Type B pancreatic cell (in vitro differentiated cells): ENCODE measurements at places on chromosomes 4 and X. TPM values are rescaled to one million over a fixed set of nuclear protein-coding genes. Genes with fewer than 3 reads are reported as not detected.
A peak's percentile ranks its signal among the peaks of the same experiment; 100 is the strongest.

GRCh38 chrX:9062641-9063040 lies 28.7 kb upstream of the FAM9B start:
- no peak overlapping the region for H3K4me3 ChIP-seq
- H3K36me3 ChIP-seq = no peaks in the 10 kb centered on the region
- no peak for DNase-seq
- no peaks in the 10 kb centered on the region for H3K4me1 ChIP-seq
- no peak overlapping the region for H3K27ac ChIP-seq
- no peaks in the 10 kb centered on the region for H3K27me3 ChIP-seq

- peak overlapping the region; percentile 36 for H3K4me3 ChIP-seq
- no peaks in the 10 kb centered on the region for H3K36me3 ChIP-seq
- DNase-seq = no peak
- H3K27me3 ChIP-seq = peaks cover 39% of the 10 kb centered on the region
Observed at GRCh38 chrX:139971394-139971749, 6.1 kb upstream of the CXorf66 start.

DNA sequence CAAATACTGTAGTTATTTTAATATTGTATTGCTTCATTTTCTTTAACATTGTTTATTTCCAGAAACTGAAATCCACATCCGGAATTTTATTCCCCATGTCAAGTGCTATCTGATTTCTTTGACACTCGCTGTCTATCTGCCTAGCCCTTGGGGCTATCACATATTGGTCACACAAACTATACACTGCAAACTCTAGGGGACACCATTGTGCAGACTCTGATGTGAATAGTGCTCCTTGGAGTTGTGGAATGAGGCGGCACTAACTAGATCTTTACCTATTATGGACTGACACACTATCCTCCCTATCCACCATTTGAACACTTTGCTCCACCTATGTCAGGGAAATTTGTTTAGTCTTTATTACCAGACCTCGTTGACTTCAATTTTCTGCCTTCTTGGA lies 534.5 kb downstream of the GLUD2 start:
- no peaks in the 10 kb centered on the region for H3K36me3 ChIP-seq
- H3K27ac ChIP-seq = no peak overlapping the region
- no peaks in the 10 kb centered on the region for H3K27me3 ChIP-seq
- DNase-seq = no peak

DNA sequence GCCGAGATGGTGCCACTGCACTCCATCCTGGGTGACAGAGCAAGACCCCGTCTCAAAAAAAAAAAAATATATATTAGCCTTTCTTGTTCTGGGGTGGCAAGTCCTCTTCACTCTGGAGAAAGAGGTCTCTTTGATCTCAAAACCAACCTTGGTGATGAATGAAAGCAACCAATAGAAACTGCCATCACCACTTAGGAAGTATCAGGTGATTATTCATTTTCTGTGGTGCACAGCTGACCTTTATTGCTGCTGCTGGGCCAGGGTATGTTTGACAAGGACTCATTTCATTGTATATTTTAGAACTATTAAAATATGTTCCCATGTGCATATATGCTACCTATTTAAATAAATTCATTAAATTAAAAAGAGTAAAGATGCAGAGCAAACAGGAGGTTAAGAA lies 76.0 kb upstream of the KIT start:
- no peaks in the 10 kb centered on the region for H3K36me3 ChIP-seq
- DNase-seq = no peak
- H3K4me1 ChIP-seq = no peaks in the 10 kb centered on the region
- H3K27me3 ChIP-seq = no peaks in the 10 kb centered on the region
- H3K4me3 ChIP-seq = no peak overlapping the region

GRCh38 chr4:15811703-15812337 lies 33.7 kb downstream of the CD38 start:
- peak overlapping the region; percentile 40 for H3K4me3 ChIP-seq
- no peaks in the 10 kb centered on the region for H3K4me1 ChIP-seq
- no peaks in the 10 kb centered on the region for H3K36me3 ChIP-seq
- H3K27me3 ChIP-seq = peaks cover 3% of the 10 kb centered on the region
- H3K27ac ChIP-seq = peak overlapping the region; percentile 92
- no peak for DNase-seq

- H3K27me3 ChIP-seq = no peaks in the 10 kb centered on the region
- H3K4me1 ChIP-seq = no peaks in the 10 kb centered on the region
- DNase-seq = no peak
- no peak overlapping the region for H3K27ac ChIP-seq
- no peak overlapping the region for H3K4me3 ChIP-seq
Observed at GRCh38 chr4:28799696-28800095, 1920.5 kb upstream of the PCDH7 start.

- no peaks in the 10 kb centered on the region for H3K27me3 ChIP-seq
- H3K27ac ChIP-seq = no peak overlapping the region
- H3K4me3 ChIP-seq = no peak overlapping the region
- no peak for DNase-seq
- peaks cover 5% of the 10 kb centered on the region for H3K4me1 ChIP-seq
- H3K36me3 ChIP-seq = no peaks in the 10 kb centered on the region
Observed at GRCh38 chr4:106869551-106869950, 166.6 kb downstream of the DKK2 start.

DNA sequence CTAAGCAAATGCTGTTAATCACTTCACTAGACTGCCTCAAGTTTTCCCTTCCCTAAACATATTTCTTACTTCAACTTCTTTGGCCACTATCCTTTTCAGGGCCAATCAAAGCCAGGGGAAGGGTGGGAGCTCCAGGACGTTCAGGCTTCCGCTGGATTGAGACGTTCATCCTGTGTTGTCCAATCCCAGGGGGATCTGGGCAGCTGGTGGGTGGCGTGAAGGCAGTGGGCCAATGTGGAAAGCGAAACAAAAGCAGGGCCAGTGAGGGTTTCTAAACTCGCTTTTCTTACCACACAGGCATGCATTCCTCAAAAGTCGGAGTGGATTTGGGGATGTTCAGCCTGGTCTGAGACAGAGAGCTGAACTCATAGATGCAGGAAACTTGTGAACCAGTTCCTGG lies 7.6 kb downstream of the CXCL13 start:
- no peak overlapping the region for H3K27ac ChIP-seq
- no peak for DNase-seq
- peaks cover 4% of the 10 kb centered on the region for H3K4me1 ChIP-seq
- no peak overlapping the region for H3K4me3 ChIP-seq
- no peaks in the 10 kb centered on the region for H3K36me3 ChIP-seq
- peaks cover 3% of the 10 kb centered on the region for H3K27me3 ChIP-seq

- H3K36me3 ChIP-seq = no peaks in the 10 kb centered on the region
- H3K27me3 ChIP-seq = no peaks in the 10 kb centered on the region
- H3K4me3 ChIP-seq = no peak overlapping the region
- no peak for DNase-seq
Observed at GRCh38 chrX:69362856-69363255, 141.3 kb upstream of the NALF2 start.

GRCh38 chr4:102299354-102300107 lies 45.8 kb downstream of the SLC39A8 start:
- no peak for DNase-seq
- peaks cover 4% of the 10 kb centered on the region for H3K4me1 ChIP-seq
- no peak overlapping the region for H3K4me3 ChIP-seq
- H3K27ac ChIP-seq = no peak overlapping the region
- H3K27me3 ChIP-seq = no peaks in the 10 kb centered on the region

- peaks cover 15% of the 10 kb centered on the region for H3K27me3 ChIP-seq
- no peaks in the 10 kb centered on the region for H3K36me3 ChIP-seq
- H3K27ac ChIP-seq = no peak overlapping the region
Observed at GRCh38 chrX:36950495-36951253, 57.5 kb upstream of the FAM47C start.

DNA sequence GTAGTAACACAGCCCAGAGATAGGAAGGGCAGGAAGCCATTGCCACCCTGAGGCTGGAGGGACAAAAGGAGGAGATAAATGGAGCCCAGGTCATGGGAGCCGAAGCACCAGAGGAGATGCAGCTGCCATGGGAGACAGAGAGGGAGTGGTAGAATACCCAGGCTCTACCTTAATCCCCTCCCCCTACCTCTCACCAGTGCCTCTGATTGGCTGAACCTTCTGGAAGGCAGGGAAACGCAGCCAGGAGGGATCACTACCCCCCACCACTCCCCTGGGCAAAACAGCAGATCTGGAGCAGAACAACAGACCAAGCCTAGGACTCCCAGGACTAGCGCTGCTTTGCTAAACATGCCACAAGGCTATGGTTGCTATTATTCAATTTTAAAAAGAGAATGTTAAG lies 114.2 kb downstream of the ZNF827 start:
- H3K27me3 ChIP-seq = no peaks in the 10 kb centered on the region
- H3K4me3 ChIP-seq = no peak overlapping the region
- no peak overlapping the region for H3K27ac ChIP-seq

GRCh38 chr4:4843635-4844291 lies 15.7 kb upstream of the MSX1 start:
- H3K36me3 ChIP-seq = no peaks in the 10 kb centered on the region
- H3K27ac ChIP-seq = no peak overlapping the region
- peaks cover 30% of the 10 kb centered on the region for H3K4me1 ChIP-seq
- H3K27me3 ChIP-seq = peaks cover 53% of the 10 kb centered on the region
- no peak for DNase-seq

GRCh38 chrX:86724277-86724676 lies 576.0 kb downstream of the DACH2 start:
- no peaks in the 10 kb centered on the region for H3K4me1 ChIP-seq
- no peak for DNase-seq
- H3K36me3 ChIP-seq = no peaks in the 10 kb centered on the region
- H3K4me3 ChIP-seq = no peak overlapping the region

GRCh38 chr4:54793856-54794422 lies 136.2 kb downstream of the KIT start:
- DNase-seq = no peak
- no peaks in the 10 kb centered on the region for H3K4me1 ChIP-seq
- no peak overlapping the region for H3K4me3 ChIP-seq
- H3K27ac ChIP-seq = no peak overlapping the region

GRCh38 chr4:81589262-81589661 lies 117.6 kb upstream of the RASGEF1B start:
- peaks cover 3% of the 10 kb centered on the region for H3K27me3 ChIP-seq
- peaks cover 5% of the 10 kb centered on the region for H3K4me1 ChIP-seq
- H3K36me3 ChIP-seq = no peaks in the 10 kb centered on the region
- no peak for DNase-seq

- no peak overlapping the region for H3K27ac ChIP-seq
- H3K27me3 ChIP-seq = no peaks in the 10 kb centered on the region
- H3K4me3 ChIP-seq = no peak overlapping the region
- no peaks in the 10 kb centered on the region for H3K4me1 ChIP-seq
- DNase-seq = no peak
Observed at GRCh38 chr4:142960867-142961644, 115.0 kb upstream of the INPP4B start.

GRCh38 chrX:127570276-127570675 lies 481.9 kb downstream of the ACTRT1 start:
- no peak for DNase-seq
- H3K27ac ChIP-seq = no peak overlapping the region
- H3K4me3 ChIP-seq = no peak overlapping the region
- no peaks in the 10 kb centered on the region for H3K4me1 ChIP-seq
- no peaks in the 10 kb centered on the region for H3K36me3 ChIP-seq

DNA sequence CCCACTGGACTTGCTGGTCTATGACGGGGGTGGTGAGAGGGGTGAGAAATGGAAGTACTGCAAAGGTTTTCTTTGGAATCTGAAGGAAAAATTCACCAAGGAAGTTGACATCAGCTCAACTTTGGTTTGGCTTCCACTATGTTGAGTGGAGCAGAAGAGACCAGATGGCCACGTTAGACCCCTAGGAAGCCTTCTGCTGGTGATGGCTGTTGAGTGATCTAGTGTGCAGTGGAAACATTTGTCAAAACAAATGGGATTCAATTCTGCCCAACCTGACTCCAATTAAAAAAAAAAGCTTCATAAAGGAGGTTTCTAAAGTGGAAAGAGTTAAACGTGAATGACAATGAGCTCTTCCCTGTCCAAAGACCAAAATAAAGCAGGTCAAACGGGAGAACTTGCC lies 25.7 kb downstream of the SEL1L3 start:
- no peak for DNase-seq
- H3K4me3 ChIP-seq = no peak overlapping the region
- no peaks in the 10 kb centered on the region for H3K27me3 ChIP-seq
- H3K36me3 ChIP-seq = peaks cover 13% of the 10 kb centered on the region
- no peak overlapping the region for H3K27ac ChIP-seq

- H3K36me3 ChIP-seq = no peaks in the 10 kb centered on the region
- H3K4me3 ChIP-seq = no peak overlapping the region
- H3K4me1 ChIP-seq = no peaks in the 10 kb centered on the region
- H3K27ac ChIP-seq = no peak overlapping the region
Observed at GRCh38 chr4:143745874-143746273, 45.4 kb upstream of the FREM3 start.

DNA sequence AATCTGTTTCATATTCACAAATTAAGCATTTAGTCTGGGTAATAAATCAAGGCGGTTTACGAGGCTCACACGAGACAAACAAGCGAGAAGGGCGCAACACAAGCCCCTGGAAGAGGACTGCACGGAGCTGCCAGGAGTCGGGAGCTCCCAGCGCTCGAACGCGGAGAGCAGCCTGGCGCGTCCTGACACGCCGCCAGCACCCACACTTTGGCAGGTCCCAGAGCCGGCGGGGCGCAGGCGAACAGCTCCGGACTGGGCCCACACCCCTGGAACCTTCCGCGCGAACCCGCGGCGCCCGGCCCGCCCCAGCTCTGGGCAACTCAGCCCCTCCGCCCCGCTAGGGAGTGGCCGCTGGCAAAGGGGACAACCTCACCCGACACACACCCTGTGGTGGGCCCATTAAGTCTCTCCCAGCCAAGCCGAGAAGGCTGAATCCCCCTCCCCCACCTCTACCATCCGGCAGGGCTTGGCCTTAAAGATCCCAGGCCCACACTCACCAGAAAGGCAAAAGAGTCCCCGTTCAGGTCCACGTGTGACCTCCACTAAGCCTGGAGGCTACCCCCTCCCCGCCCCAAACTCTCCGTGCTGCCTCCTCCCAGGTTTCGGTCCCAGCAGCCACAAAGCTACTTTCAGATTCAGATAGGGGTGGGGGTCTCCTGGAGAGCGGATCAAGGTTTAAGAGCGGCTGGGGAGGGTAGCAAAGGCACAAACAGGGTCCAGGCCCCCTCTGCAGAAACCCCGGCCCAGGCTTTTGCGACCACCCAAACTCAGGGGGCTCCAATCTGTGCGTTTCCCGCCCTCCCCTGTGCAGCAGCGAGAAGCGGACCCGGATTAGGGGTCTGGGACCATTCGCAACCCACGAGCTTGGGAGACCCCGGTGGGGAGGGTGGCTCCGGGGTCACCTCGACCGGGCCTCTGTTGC lies 47.5 kb upstream of the BCOR start:
- H3K36me3 ChIP-seq = peaks cover 3% of the 10 kb centered on the region
- H3K27me3 ChIP-seq = peaks cover 9% of the 10 kb centered on the region
- peak overlapping the region; percentile 85 for H3K4me3 ChIP-seq

LINC00632 gene
- total RNA-seq = 107 and 393 TPM in 2 replicates

CENPE gene
- 14.1 and 46.5 TPM in 2 replicates for total RNA-seq

ARR3 gene
- not detected in 2 replicates for total RNA-seq

XAGE2 gene
- 8.0 TPM in 1 of 2 replicates, not detected in the other for total RNA-seq

GAGE12J gene
- not detected in 2 replicates for total RNA-seq

OPRPN gene
- not detected in 2 replicates for total RNA-seq

PPP1R2C gene
- not detected in 2 replicates for total RNA-seq
